ENCODE measurements at places on chromosomes 2 and 18. TPM values are rescaled to one million over a fixed set of nuclear protein-coding genes. Genes with fewer than 3 reads are reported as not detected.

Gene VWA3B
- 0.78 TPM for total RNA-seq

DNA sequence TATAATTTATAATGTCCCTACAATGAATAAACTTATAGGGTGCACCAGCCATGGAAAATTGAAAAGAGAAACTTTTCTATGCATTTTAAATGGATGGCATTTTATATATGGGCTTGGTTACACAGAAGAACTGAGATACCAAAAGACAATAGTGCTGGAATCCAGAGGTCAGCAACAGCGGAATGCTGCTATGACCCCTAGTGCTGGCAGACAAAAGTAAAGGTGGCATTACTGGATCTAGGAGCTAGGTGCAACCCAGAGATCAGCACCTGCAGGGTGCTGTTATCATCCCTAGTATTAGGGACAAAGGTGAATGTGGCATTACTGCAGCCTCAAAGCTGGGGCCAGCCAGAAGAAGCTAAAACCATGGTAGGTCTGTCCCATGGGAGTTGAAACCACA is 392.7 kb upstream of the ST6GAL2 start:
- no peak overlapping the region for H3K4me3 ChIP-seq
- no peak overlapping the region for H3K27ac ChIP-seq
- no peak for DNase-seq
- H3K36me3 ChIP-seq, result no peaks in the 10 kb centered on the region
- H3K27me3 ChIP-seq, result no peaks in the 10 kb centered on the region

Gene FOXI3
- not detected for total RNA-seq

- no peaks in the 10 kb centered on the region for H3K4me1 ChIP-seq
- no peak for DNase-seq
- no peak overlapping the region for H3K27ac ChIP-seq
- no peaks in the 10 kb centered on the region for H3K36me3 ChIP-seq
Observed at GRCh38 chr18:36321658-36322407, 24.3 kb downstream of the FHOD3 start.

Gene MC5R
- total RNA-seq, result not detected

DNA sequence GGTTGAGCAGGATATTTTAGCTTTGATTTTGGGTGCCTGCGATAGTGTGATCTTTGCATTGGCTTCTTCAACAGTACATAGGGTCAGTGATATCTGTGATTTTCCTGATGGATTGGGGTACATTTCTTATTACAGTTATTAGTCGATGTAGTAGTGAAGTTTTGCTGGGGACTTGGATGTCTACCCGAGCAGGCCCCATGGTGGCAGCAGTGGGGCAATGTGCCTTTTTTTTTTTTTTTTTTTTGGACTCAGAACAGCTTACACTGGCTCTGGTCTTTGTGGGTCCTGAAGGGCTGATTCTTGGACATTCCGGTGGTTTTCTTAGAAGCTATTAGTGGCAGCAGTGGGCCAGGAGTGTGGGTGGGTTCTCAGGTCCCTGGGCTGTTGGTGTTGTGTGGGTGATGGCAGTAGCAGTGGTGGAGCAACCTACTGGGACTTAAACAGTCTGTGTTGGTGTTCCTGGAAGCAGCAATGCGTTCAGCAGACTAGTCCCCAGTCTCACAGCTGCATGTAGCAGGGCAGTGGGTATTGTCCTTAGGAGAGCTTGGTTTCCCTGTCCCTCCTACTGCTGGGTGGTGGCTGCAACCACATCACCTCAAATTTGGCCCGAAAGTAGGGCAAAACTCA is 53.7 kb upstream of the SLC4A10 start:
- no peaks in the 10 kb centered on the region for H3K27me3 ChIP-seq
- H3K36me3 ChIP-seq, result no peaks in the 10 kb centered on the region
- H3K4me1 ChIP-seq, result no peaks in the 10 kb centered on the region
- H3K27ac ChIP-seq, result no peak overlapping the region

- no peaks in the 10 kb centered on the region for H3K36me3 ChIP-seq
- peaks cover 10% of the 10 kb centered on the region for H3K27me3 ChIP-seq
- peak; percentile 21 for DNase-seq
- H3K4me3 ChIP-seq, result no peak overlapping the region
Observed at GRCh38 chr18:3498698-3499471, 48.9 kb downstream of the TGIF1 start.

DNA sequence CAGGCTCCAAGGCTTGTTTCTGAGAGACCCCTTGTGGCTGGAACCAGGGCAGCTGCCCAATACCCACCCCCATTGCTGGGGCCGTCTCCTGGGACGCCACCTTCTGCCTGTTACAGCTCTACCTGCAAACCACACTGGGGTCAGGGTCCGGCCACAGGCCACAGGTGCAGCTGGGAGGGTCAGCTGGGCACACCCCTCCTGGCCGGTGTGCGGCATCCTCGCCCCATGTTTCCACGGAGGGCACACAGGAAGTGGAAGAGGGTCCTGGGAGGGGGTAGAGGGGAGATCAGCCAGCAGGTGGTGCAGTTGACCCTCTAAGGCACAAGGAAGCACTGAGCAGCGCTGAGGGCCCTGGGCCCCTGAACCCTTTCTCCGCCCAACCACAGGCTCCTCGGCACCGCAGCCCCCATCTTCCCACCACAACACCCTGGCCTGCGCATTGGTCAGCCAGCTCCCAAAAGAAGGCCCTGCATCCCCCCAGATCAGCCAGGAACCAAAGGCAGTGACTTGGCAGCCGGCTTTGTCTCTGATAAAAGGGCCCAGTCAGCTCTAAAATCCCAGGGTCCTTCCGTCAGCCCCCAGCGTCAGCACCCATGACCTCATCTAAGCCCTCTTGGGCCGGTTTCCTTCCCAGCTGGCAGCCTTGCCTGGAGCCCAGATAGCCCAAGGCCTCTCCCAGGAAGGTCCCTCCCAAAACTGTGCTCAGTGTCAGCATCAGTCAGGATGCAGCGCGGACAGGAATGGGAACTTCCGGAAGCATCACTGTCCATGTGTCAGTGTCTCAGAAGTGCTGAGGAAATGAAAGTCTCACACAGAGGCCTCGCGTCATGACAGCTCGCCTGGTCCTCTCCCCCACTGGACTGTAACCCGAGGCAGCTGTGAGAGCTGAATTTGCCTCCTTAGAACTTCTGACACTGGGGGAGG is 1.7 kb downstream of the ERFE start:
- H3K27ac ChIP-seq, result no peak overlapping the region
- no peak overlapping the region for H3K4me3 ChIP-seq

- H3K4me3 ChIP-seq, result no peak overlapping the region
- H3K27me3 ChIP-seq, result no peaks in the 10 kb centered on the region
- no peaks in the 10 kb centered on the region for H3K4me1 ChIP-seq
- DNase-seq, result no peak
Observed at GRCh38 chr2:60715561-60715960, 40.5 kb upstream of the PAPOLG start.

DNA sequence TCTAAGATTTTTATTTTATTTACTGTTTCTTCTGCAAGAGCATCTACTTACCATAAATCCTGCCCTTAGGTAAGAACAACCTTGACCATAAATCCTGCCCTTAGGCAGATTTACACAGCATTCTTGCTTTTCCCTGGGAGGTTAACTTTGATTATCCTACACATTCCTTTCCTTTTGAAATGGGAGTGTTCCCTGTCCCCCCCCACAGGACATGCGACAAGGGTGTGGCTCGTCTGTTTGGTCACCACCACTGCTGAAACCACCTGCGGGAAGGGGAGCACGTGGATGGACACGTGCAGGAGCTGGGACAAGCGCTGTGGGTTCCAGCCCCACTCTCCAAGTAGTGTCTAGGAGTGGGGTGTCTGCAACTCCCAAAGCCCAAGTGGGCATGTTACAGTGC is 239.3 kb upstream of the SP5 start:
- no peak for DNase-seq
- H3K4me3 ChIP-seq, result no peak overlapping the region
- H3K36me3 ChIP-seq, result no peaks in the 10 kb centered on the region
- no peaks in the 10 kb centered on the region for H3K4me1 ChIP-seq

Gene LYPD6
- 2.9 TPM for total RNA-seq

DNA sequence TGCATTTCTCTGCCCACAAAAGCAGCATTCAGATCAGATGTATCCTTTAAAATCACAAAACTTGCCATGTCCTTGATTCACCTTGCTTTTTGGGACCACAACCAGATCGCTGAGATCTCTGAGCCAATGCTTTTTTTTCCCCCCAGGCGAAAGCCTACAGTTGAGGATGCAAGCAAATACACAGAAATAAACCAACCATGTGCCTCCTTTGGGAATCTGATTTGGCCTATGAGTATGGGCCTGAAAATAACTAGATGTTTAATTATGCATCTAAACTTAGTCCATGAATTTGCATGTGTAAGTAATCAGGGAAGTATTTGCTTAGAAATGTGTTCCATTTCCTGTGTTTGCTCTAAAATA is 49.7 kb upstream of the CDC42EP3 start:
- H3K27ac ChIP-seq, result no peak overlapping the region
- no peaks in the 10 kb centered on the region for H3K27me3 ChIP-seq
- no peaks in the 10 kb centered on the region for H3K4me1 ChIP-seq
- no peak for DNase-seq

Gene LIMS4
- total RNA-seq, result 8.3 TPM

- DNase-seq, result no peak
- no peaks in the 10 kb centered on the region for H3K4me1 ChIP-seq
- no peaks in the 10 kb centered on the region for H3K36me3 ChIP-seq
- no peak overlapping the region for H3K4me3 ChIP-seq
- no peak overlapping the region for H3K27ac ChIP-seq
Observed at GRCh38 chr2:216714376-216714775, 19.0 kb upstream of the IGFBP5 start.

Gene TMEM37
- 19.1 TPM for total RNA-seq

DNA sequence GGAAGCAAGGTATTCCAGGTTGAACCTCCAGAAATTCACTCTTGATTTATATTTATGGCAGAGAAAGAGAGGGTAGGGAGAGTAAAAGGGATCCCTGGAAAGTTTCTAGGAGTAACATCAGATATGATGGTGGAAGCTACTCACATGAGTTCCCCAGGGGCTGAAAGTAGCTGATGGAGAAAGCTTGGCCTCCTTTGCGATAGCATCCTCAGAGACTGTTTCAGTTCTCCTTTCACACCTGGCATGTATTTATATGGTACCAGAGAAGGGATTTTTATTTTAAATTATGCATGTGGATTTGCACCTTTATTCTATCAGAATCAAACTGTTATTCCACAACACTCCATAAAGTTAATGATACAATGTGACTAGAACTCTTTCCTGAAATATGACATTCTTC is 126.3 kb upstream of the OSR1 start:
- DNase-seq, result no peak
- no peaks in the 10 kb centered on the region for H3K36me3 ChIP-seq
- no peaks in the 10 kb centered on the region for H3K4me1 ChIP-seq
- H3K27me3 ChIP-seq, result no peaks in the 10 kb centered on the region
